ENCODE measurements at places on chromosomes 2 and 18.

- peak; percentile 59 for DNase-seq
These were observed 431.8 kb upstream of the SPHKAP start for GRCh38 chr2:228613133-228613850.

- no peak for DNase-seq
These were observed 2.0 kb downstream of the IL1A start for GRCh38 chr2:112782234-112782799.

DNA sequence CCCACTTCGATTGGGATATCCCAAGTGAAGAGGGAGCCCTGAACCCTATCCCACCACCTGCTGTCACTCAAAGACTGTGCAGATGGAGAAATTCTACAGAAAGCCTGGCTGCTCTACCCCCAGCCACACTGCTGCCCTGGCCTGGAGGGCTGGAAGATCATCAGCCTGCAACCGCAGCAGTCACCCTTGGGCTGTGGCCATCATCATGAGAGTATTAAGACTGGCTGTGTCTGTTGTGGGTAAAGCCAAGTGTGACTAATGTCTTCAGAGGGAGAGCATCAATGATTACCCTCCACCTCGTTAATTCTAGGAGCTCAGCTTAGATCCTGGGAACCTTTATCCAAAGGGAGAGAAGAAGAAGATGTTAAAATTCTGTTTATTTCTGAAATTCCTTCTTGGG lies 221.5 kb downstream of the TFCP2L1 start:
- DNase-seq = no peak

- DNase-seq = peak; percentile 2
These were observed 27.0 kb downstream of the TMEM200C start for GRCh38 chr18:5868218-5868854.

DNA sequence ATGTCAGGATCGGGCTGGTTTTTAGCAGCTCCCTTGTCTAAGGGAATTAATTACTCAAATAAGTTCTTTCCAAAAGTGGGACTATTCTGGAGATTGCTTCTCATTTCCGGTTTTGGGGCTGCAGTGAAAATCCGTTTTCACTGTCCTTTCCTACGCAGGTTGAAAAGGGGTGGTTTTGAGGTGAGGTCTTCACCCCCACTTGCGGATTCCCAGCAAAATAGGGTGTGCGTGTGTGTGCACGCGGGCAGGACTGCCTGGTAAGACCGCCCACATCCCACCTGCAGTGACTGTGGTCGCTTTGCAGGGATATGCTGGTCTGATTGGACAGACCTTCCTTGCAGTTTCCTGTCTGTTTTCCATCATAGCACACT lies 472 bp upstream of the PLEKHM3 start:
- DNase-seq = no peak

- no peak for DNase-seq
These were observed 114.5 kb downstream of the ERBB4 start for GRCh38 chr2:212424082-212424481.

DNA sequence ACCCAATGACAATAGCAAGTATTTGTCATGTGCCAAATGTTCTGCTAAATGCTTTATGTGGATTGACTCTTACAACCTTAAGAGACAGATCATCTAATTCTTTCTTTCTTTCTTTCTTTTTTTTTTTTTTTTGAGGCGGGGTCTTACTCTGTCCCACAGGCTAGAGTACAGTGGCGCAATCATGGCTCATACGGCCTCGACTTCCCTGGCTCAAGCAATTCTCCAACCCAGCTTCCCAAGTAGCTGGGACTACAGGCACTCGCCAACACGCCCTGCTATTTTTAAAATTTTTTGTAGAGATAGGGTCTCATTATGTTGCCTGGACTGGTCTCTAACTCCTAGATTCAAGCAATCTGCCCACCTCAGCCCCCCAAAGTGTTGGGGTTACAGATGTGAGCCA lies 21.4 kb downstream of the TMEM247 start:
- no peak for DNase-seq

DNA sequence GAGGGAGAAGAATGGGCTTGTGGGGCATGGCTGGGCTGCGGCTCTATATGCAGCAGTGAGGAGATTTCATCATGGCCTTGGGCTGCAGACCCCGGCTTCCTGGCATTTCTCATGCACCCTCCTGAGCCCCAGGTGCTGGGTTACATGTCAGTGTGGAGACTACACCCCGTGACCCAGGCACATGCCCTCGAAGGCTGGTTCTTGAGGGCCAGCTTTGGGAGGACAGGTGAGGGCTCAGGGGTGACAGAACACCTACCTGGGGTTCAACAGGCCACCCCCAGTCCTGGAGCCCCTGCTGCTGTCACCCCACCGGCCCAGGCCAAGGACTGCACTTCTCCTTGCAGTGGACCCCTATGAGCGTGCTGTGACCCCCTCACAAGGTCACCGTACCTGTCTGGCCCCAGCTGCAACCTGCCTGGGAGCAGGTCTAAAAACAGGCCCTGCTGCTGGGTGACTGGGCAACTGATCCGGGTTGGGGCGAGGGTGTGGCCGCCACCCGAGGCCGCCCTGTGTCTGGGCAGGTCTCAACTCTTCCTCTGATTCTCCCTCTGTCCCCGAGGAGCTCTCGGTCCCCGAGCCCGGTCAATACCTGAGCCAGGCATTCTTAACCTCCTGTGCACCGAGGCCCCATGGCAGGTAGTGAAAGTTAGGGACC lies 94.8 kb upstream of the OTOS start:
- no peak for DNase-seq

DNA sequence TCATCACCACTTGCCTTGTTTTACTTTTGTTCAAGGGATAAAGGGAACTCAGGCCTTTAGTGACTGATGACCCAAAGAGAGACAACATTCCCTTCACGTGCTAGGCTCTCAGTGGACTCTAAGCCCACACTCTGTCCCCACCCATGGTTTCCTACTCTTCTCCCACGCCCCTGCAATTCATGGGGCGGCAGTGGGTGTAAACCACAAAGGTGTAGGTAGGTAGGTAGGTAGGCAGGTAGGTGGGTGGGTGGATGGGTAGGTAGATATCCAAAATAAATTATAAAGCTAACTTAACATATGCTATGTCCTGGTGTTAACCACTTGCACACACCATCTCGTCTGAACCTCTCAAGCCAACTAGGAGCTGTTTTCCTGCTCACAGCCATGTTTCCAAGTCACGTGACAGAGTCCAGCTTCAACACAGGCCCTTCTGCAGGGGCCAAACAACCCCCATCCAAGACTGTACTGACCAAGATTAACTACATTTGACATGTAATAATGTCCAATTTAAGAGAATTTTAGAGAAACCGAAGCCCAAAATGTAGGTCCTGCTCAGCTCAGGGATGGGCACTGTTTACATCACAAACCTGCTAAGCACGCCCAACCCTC lies 33.7 kb downstream of the DNMT3A start:
- DNase-seq = no peak

- peak; percentile 80 for DNase-seq
These were observed 127.5 kb downstream of the COL4A4 start for GRCh38 chr2:227036527-227036926.

DNA sequence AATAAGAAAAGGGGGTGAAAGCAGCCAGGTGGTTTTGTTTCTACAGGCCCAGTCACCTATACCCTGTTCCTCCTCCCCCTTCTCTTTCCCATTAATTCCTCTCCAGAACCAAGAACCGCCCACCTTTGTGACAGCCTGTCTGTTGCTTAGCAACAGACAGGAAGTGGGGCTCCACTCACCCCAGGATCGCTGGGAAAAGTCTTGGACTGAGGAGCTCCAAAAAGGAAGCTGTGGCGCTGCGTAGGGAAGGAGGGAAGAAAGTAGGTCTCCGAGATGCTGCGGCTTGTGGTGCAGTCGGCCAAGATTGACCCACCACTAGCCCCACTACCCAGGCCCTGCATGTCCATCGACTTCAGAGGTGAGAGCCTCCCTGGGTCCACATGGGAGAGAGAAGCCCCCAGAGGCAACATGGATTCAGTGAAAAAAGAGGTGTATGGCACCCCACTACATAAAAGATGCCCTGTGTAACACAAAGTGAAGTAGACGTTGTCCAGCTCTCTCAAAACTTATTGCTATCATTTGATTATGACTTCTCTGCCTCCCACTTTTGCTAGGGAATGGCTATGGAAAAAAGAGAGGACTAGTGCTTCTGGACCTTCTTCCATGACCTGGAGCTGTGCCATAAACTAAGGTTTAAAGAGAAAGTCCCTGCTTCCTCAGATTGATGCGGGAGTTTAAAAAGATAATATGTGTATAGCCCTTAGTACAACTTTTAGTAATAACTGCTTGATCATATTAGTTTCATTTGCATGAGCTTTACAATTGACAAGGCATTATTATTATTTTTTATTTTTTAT lies at the start of gene FER1L5:
FER1L5 (plus strand) TSS at position 201 of the 797 bp plus-strand sequence; CDS start at position 274, 73 bp downstream.
- DNase-seq = peak; percentile 24

DNA sequence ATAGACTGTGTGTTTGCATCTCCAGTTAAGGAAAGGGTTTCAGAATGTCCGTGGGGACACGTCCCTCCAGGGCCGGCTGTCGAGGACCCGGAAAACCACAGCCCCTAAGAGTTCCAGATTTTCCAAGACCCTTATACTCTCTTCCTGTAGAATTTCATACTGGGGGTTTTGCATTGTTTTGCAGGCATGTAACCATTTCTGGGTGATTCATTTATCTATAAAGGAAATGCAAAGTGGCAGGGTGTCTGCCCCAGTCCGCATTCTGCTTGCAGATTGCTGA lies 8.5 kb downstream of the SP9 start:
- DNase-seq = no peak

- DNase-seq = no peak
These were observed 51.0 kb downstream of the CDK15 start for GRCh38 chr2:201857326-201857725.

DNA sequence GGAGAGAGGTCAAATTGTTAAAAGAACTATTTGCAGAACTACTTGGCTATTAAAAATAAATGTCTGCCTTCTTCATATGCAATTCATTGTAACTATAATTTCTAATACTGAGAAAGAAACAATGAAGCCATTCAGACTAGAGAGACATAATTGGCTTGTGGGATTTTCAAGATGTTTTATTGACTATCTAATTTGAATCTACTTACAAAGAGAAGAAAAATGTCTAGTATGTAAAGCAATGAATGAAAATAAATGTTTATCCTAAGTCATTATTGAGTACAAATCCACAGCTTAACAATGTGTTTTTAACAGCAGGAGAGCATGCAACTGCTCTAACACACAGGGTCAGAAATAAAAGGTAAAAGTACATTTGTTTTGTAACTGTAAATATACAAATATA lies 19.2 kb downstream of the RMP24 start:
- no peak for DNase-seq

- no peak for DNase-seq
These were observed 51.8 kb upstream of the EPC2 start for GRCh38 chr2:148592791-148593190.

DNA sequence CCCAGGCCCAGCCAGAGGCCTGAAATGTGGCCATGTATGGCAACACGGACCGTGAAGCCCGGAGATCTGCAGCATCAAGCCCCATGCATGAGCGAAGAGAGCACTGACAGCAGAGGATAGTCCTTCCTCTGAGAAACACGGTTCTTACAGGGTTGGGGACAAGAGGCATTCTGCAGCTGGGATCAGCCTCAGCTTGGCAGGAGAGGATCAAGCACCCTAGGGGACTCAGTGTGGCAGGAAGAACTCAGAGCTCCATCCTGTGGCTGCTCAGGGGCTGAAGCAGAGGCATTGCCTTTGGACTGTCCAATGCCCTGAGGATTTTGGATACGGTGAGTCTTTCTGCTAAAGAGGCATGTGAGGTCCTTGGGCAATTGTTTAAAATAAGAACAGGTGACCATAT lies 368.7 kb downstream of the ZNF516 start:
- DNase-seq = no peak

- peak; percentile 18 for DNase-seq
These were observed 2.0 kb downstream of the RAPH1 start for GRCh38 chr2:203532957-203533658.

GRCh38 chr2:79512442-79513401 lies at the start of gene CTNNA2:
Gene CTNNA2 (plus strand): TSS chr2:79513051.
- DNase-seq = peak; percentile 88

DNA sequence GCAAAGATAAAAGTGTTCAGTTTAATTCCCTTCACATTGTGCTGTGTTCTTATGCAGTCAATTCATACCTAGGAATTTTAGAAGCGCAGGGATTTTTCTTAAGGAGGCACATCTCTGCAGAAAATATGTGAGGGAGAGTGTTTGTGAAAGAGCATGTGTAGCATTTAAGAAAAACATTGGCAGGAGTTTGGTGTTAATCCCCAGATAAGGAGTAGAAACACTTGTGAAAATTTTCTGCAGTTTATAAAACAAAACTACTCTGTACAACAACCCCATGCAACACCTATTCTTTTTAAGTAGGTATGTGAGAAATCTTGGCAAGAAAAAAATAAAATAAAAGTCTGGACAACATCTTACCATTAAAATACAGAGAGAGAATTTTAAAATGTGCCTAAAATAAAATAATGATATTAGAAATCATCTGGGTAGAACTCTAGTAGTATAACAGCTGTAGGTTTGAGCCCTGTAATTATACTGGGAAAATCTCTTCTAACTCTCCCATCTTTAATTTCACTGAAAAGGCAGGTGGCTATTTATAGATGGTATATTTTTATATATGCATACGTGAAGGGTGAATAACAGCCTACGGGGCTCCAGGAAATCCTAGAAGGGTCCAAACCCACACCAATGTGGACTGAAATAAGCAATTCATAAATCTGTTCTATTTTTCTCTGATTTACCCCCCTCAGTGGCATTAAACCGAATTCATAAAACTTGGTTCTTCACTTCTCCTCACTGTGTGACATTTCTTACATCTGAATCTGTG lies 6.6 kb downstream of the FZD7 start:
- DNase-seq = peak; percentile 23

- DNase-seq = no peak
These were observed 5.5 kb upstream of the NEMP2 start for GRCh38 chr2:190540048-190540447.

GRCh38 chr2:10278029-10278762 lies 24.5 kb upstream of the HPCAL1 start:
- DNase-seq = no peak

DNA sequence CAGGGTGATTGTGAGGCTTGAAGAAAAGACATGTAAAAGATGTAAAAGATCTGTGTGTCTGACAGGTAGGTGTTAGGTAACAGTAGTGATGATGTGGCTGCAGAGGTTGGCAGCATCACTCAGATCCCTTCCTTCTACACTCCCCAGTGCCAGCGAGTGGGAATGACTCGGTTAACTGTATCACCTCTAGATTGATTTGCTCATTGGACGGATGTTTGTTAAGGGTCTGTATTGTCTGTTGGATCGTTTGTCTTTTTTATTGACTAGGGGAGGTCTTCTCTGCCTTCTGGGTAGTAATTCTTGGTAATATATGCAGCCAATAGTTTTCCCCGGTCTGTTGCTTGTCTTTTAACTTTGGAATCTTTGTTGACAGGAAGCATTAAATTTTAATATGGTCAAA lies 44.8 kb upstream of the CNGA3 start:
- no peak for DNase-seq
